ENCODE measurements at places on chromosomes 3 and 15.

- no peak for DNase-seq
Observed at GRCh38 chr15:71581398-71581930, 228.9 kb upstream of the NR2E3 start.

DNA sequence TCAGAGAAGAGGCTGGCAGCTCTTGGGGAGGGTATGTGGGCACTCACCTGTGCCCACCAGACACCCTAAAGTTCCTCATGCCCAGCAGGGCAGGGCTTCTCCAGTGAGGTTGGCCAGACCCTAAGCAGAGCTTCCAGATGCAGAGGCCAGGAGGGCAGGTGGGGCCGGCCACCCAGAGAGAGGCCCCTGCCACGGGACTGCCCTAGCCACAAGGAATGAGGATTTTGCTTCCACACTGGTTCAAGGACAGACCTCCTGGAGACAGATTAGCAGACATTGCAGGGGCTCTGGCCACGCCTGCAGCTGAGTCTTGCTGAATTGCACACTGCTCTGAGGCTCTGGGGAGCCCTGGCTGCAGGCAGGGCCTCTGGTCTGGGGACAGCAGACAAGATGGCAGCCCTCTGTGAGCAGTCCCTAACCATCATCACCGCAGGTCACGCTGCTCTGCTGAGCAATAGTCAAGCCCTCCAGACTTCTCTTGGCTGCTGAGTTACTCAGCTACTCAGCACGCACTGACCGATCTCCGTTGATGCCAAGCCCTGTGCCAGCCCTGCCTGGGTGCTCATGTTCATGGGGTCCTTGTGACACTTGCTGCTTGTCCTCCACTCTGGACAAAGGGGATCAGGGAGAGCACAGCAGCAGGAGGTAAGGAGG is 117.4 kb upstream of the ABHD17C start:
- no peak for DNase-seq

DNA sequence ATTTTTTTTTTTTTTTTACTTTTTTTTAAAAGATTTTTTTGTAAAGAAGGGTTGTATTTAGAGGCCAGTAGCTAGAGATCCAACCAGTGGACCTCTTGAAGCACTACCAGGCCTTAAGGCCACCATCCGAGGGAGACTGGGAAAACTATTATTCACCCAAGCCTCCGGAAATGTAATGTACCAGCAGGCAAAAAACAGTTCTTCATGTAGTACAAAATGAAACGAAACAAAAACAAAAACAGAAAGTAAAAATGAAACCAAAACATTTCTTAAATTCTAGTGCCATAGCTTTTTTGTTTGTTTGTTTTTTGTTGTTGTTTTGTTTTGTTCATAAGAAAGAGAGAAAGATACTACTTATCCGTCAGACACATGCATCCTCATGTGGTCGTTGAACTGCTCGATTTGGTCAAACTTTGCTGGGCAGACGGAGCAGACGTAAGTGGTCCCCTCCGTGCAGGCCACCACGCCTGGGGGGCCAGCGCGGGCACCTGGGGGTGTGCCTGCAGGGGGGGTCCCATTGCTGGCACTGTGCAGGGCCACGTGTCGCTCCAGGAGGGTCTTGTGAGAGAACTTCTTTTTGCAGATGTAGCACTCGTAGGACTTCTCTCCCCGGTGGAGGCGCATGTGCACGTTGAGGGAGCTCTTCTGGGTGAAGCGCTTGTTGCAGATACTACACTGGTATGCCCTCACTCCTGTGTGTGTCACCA is 45.0 kb downstream of the TIGIT start:
- no peak for DNase-seq

DNA sequence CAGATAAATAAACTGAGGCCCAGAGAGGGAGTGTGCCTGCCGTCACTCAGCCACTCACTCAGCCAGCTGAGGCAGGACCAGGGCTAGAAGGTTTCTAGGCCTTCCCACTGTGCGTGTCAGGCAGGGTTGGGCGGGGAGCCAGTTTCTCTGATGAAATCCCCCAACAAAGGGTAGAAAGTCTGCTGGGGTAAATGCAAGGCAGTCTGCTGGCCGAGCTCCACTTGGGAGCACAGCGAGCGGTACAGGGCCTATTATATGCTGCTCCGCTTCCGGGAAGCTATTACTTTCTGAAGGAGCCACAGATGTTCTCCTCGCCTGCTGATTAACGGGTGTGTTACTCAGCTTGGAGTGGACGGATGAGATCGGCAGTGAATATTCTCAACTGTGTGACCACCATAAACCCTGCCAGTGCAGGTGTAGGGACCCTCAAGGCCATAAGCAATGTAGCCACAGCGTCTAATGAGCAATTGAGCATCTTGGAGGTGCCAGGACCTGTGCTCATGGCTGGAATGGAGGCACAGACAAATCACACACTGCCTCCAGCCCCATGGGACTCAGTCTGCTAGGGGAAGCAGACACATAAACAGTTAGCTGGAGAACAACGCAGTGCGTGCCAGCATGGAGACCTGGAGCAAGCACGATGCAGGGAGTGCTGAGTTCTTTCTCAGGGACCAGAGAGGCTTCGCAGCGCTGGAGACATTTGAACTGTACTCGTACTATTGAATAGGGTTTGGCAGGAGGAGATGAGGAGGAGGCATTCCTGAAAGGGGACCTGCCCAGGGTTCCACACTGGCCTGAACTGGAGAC is 42.1 kb downstream of the CORO2B start:
- DNase-seq: no peak

- no peak for DNase-seq
Observed at GRCh38 chr15:62067448-62068044, 769 bp downstream of the C2CD4A start.

DNA sequence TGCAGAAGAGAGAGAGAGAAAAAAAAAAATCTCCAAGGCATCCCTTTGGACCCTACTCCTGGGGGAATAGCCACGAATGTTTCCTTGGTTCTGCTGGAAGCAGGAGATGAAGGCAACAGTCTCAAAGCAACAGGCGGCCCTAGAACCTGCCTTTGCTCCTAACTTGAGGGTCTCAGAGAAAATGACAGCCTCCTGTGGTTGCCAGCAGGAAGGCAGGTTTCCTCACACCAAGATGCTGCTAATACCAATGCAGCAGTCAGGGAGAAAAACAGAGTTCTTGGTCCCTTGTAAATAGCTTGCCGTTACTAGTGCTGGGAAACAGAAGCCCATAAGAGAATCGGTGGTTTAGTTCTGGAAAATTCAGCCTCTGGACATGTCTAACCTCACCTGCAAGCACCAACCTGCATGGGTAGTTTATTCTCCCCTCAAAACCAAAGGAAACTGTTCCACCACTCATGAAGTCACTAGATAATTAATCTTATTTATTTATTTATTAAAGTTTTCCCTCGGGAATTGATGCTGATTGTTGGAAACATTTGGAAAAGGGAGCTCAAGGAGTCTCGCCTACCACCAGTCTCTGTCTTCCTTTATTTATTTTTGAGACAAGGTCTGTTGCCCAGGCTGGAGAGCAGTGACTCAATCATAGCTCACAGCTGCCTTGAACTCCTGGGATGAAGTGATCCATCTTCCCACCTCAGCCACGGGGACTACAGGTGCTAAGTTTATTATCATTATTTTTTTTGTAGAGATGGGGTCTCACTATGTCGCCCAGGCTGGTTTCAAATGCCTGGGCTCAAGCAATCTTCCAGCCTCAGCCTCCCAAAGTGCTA is 883 bp upstream of the FRMD4B start:
- DNase-seq: no peak

DNA sequence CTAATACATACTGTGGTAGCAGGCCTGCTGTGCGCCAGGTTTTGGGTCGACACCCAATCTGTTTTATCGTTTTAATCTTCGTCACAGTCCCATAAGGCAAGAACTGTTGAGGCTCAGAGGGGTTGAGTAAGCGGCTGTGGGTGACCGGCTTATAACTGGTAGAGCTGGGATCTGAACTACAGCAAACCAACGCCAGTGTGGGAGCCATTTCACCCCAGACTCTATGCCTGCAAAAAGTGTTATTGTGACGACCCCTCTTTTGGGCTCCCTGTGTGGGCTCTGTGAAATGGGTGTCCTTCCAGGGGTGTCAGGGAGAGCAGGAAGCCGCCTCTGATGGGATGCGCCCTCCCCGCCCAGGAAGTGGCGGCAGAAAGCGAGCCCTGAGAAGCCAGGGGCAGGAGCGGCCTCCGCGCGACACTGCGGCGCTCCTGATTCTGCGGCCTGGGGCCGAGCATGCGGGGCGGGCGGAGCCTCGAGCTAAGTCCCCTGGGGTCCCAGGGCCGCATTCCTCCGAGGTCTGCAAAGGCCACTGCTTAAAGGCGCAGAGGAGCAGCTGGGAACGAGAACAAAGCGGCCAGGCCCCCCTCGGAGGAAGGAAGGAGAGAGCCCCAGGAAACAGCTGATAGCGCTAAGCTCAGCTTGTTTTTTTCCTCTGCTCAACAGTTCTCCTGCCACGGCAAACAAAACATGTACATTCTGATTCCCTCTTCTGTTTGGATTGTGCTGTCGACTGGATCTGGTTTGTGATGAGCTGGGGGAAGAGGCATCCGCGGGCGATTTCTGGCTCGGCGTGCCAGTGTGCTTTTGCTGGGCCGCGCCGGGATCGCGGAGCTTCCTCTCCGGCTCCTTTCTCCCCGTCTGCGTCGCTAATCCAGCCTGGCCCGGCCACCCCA is 33.9 kb downstream of the GRK7 start:
- DNase-seq: no peak

DNA sequence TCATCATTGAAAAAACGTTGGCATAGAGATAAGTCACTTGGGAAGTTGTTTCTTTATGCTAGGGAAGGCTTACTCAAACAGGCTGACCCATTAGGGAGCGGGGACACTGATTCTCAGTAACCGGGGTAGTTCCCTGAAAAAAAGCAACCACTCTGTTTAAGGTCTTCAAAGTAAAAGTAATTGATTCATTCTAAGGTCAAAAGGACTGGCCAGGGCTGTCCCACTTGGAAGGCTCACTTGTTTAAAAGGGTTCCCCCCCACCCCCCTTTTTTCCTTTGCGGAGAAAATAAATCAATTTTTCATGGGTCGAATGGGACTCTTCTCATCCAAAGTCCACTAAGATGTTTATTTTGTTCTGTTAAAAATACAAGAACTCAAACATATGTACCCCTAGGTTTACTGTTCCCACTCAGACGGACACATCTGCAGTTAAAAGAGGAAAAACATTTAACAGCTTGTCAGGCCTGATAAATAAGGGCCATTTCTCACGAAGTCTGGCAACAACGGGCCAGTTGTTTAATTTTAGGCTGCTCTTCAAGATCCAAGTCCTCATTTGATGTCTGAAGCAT is 53.0 kb downstream of the ARHGEF3 start:
- DNase-seq: no peak

- no peak for DNase-seq
Observed at GRCh38 chr15:88395872-88396781, 71.1 kb downstream of the MRPL46 start.

DNA sequence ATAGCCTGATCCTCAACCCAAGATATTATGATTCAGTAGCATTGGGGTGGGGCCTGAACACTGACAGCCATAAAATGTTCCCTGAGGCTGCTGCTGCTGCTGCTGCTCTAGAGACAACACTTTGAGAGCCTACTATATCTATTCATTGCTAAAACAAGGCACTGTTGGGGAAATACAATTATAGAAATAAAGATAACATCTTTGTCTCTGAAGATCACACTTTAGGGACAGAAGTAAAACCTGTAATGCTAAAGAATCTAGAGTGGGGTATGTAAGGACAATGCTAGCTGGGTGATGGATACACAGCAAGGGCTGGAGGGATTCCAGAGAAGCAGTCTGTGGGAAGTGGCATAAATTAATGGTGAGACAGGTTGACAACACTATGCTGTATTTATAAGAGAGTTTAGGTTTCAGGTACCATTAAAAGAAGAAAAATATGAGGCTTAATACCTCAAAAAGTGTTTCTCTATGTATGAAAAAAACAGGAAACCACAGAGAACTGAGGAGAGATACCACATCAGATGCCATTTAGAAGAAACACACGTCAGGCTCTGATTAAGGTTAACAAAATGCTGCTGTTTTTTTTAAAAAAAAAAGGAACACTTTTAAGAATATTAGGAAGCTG is 115.9 kb downstream of the CBLB start:
- DNase-seq: no peak

- no peak for DNase-seq
Observed at GRCh38 chr3:110758208-110758607, 313.4 kb upstream of the NECTIN3 start.

GRCh38 chr3:13857702-13858380 is 22.0 kb downstream of the WNT7A start:
- no peak for DNase-seq

GRCh38 chr3:197349368-197349767 is 51.0 kb upstream of the DLG1 start:
- no peak for DNase-seq

DNA sequence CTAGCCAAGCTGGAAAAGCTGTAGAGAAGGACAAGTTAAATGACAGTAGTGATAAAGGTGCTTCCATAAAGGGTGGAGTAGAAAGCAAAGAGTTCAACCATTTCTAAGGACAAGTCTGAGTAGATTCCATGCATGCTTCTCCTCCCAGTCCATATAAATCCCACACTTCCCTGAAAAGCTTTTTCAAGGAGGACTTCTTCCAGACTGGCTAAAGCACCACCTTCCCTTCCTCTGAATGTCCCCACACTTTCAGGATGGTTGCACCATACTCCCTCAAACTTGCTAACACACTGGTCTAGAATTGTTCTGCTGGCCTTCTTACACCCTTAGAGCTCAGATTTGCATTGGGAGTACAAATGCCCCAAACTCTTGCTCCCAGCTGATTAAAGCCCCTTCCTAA is 40.9 kb downstream of the FBN1 start:
- DNase-seq: no peak

- no peak for DNase-seq
Observed at GRCh38 chr3:126472277-126473006, 3.2 kb downstream of the ZXDC start.

GRCh38 chr3:45656575-45657363 is 32.4 kb upstream of the SACM1L start:
- peak; percentile 92 for DNase-seq
